Stimulated activated CD8-positive, alpha-beta memory T cell treated with anti-CD3 and anti-CD28 coated beads, Interleukin-7, amount 100 ng/mL, for 1 hour (primary cell): ENCODE measurements at places on chromosomes 2 and 18.

DNA sequence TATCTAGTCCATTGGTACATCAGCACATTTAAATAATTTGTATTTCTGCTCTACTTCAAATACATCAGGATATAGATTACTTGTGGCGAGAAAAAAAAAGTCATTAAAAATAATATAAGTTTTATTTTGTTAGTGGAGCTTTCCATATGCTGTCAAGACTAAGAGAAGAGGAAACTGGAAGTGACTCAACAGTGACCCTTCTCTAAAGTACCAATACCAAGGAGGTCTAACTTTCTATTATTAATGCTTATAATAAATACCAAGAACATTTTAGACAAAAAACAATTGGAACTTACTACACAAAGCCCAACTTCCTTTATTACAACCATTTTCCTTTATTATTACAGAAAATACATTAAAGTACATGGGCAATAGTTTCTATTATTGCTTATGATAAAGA lies 39.8 kb downstream of the TTR start:
- no peak for DNase-seq

GRCh38 chr2:113767811-113768460 lies 11.5 kb upstream of the SLC35F5 start:
- no peak for DNase-seq

GRCh38 chr2:224532931-224533330 lies 52.2 kb downstream of the CUL3 start:
- DNase-seq: no peak

GRCh38 chr2:67320861-67321587 lies 76.1 kb upstream of the ETAA1 start:
- no peak for DNase-seq

DNA sequence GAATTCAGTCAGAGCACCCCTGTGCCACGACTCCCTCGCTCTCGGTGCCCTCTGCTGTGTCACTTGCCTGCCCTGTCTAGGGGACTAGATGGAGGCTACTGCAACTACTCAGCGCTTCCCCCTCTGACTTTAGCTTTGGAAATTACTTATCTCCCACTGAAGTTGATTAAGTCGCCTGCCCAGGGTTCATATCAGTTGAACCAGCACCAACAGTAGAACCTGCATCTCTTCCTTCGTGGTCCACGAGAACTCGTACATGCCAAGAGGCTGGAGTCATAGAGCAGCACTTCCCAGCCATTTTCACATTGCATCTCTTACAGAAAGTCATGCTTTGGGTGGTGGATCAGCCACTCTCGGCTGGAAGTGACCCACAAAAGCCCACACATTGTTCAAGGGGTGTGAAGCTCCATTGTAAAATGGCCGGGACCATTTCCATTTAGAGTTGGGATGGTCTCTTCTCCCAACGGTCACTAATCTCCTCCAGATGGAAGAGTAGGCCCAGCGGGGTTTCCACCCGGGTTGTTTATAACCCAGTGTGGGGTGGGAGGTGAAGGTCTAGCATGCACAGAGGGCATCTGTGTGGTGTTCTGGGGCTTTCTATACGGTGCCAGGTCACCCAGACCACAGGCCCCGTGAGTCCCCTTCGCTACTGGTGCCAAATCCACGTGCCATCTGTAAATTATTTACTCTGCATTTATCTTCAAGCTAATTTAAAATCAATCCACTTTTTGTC lies 38.0 kb downstream of the STEAP3 start:
- DNase-seq: no peak

DNA sequence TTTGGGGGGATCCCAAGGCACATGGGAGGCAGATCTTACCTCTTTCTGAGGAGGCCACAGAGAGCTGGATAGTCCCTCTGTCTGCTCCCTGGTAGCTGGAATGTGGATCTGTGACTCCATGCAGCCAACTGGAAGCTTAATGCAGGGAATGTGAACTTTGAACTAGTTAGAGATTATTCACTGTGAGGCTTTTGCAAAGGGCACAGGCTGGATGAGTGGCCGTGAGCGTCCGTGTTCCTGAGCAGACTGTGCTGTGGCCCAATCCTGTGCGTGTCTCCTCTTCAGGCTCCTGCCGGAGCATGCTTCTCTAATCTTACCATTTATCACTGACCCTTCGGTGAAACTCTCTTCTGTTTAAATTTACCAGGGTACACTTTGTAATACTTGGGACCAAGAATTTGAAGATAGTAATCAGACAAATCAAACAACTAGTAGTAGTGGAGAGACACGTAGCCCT lies 187.6 kb downstream of the PTPRM start:
- no peak for DNase-seq

GRCh38 chr2:174778085-174778981 lies 14.1 kb upstream of the CHRNA1 start:
- peak; percentile 41 for DNase-seq

DNA sequence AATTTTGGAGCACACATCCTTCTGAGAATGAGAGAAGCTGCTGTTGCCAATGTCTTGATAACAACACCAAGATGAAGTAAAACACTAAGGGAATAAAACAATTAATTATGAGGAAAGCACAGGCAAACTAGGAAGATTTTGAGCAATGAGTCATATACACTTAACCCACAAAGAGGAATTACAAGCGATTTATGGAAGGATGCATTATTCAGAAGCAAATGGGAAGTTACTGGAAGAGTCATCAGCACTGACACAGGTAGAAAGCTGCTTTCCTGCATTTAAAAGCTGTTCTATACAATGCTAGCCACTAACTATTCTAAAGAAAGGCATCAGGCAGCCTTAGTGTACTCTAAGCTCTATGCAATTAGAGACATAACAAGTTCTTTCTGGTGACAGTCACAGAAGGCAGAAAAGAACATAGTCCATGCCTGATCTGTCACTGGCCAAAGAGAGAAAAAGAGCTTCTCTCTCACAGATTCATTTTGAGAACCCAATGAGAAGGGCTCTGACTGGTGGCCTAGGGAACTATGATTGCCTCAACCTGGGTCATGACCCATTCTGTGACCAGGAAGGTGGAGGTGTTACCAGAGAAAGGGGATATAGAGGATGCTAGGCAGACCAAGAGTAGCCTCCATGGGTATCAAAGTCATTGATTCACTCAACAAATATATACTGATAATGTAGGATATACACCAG lies 45.4 kb downstream of the M1AP start:
- DNase-seq: no peak

- no peak for DNase-seq
Measured at GRCh38 chr2:27715318-27716210, 51.9 kb downstream of the SLC4A1AP start.

GRCh38 chr2:3636586-3637310 lies 21.3 kb upstream of the ALLC start:
- no peak for DNase-seq

GRCh38 chr2:60415814-60416213 lies 137.6 kb downstream of the BCL11A start:
- DNase-seq: no peak

DNA sequence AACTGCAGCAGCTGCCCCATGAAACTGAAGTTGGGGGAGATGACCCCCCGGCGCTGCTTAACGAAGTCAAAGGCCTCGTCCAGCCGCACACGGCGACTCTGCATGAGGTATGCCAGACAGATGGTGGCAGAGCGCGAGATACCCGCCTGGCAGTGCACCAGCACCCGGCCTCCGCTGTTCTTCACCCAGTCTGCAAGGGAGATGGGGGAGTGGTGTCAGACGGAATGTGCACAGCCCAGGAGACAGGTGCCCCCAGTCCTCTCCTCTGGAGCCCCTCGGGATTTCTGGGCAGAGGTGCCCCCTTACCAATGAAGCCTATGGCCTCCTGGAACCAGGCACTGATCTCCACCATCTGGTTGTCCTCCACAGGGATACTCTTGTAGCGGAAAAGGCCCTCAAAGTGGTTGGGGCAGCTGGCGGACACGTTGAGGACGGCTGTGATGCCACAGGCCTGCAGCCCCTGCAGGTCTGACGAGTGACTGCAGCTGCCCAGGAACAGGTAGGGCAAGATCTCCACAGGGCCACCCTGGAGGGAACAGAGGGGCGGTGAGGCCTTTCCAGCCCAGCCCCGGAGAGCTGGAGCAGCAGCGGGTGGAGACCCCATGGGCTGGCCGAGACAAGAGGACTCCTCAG lies 1.3 kb downstream of the DUSP2 start:
- no peak for DNase-seq

DNA sequence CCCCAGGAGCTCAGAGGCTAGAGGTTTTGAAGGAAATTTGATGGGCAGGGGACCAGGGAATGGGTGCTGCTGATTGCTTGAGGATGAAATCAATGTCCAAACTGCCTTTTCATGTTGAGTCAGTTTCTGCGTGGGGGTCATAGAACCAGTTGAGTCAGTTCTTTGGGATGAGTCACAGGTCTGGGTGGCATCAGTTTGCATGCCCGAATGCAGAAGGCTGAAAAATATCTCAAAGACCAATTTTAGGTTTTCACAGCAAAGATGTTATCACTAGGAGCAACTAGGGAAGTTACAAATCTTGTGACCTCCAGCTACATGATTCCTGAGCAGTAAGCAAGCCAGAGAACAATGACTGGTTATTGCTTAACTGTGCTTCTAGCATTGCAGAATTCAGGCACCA lies 1135.1 kb upstream of the CRIM1 start:
- no peak for DNase-seq

GRCh38 chr18:62729487-62730386 lies 14.4 kb downstream of the PHLPP1 start:
- no peak for DNase-seq

- no peak for DNase-seq
Measured at GRCh38 chr2:200829258-200829655, 17.5 kb downstream of the BZW1 start.

DNA sequence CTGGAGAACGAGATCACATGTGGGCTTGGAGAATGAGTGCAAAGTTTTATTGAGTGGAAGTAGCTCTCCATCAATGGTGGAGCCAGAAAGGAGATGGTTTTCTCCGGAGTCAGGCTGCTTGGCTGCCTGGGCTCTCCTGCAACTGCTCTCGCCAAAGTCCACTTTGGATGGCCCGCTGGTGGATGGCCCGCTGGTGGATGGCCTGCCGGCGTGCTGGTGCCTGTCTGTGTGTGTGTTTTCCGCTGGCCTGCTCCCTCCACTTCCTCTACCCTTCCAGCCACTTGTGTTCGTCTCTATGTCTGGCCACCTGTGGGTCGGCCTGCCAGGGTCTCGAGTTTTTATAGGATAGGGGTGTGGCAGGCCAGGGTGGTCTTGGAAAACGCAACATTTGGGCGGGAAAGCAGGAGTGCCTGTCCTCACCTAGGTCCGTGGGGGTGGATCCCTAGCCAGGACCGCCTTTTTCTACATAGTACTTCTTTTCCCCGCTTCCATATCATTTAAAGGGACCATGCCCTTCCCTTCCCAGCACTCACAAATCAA lies 1292.1 kb upstream of the PIK3C3 start:
- no peak for DNase-seq

DNA sequence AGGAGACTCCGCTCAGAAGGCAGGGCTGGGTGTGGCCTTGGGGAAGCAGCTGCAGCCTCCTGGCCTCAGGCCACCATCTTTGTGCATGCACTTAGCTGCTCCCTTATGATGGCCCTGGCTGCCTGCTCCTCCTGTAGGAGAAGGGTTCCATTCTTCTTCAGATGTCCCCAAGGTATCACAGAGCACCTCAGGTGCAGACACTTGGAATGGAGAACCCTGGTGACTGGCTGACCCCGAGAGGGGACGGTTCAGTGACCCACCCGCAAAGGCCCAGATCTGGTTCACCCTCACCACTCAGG lies 9.6 kb downstream of the GPAT2 start:
- no peak for DNase-seq

DNA sequence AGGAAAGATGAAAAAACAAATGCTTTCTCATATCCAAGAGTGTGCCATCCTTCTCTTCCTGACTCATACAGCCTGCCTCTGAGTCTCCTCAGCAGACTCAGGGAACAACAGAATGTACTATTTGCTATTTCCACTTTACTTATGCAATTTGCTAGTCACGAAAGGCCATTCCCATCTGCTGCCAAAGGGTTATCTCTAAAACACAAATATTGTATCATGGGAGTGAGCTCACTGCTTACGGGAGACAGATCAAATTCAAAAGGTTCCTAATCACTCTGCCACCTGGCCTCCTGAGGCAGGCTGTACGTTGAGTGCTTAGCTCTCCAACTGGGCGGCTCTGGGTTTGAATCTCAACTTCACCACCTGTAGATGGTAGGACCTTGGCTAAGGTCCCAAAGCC lies 92.0 kb downstream of the GAREM1 start:
- DNase-seq: no peak

GRCh38 chr2:16012626-16013358 lies 72.4 kb downstream of the MYCN start:
- DNase-seq: no peak

- DNase-seq: no peak
Measured at GRCh38 chr2:145807968-145808367, 1288.0 kb upstream of the ZEB2 start.

DNA sequence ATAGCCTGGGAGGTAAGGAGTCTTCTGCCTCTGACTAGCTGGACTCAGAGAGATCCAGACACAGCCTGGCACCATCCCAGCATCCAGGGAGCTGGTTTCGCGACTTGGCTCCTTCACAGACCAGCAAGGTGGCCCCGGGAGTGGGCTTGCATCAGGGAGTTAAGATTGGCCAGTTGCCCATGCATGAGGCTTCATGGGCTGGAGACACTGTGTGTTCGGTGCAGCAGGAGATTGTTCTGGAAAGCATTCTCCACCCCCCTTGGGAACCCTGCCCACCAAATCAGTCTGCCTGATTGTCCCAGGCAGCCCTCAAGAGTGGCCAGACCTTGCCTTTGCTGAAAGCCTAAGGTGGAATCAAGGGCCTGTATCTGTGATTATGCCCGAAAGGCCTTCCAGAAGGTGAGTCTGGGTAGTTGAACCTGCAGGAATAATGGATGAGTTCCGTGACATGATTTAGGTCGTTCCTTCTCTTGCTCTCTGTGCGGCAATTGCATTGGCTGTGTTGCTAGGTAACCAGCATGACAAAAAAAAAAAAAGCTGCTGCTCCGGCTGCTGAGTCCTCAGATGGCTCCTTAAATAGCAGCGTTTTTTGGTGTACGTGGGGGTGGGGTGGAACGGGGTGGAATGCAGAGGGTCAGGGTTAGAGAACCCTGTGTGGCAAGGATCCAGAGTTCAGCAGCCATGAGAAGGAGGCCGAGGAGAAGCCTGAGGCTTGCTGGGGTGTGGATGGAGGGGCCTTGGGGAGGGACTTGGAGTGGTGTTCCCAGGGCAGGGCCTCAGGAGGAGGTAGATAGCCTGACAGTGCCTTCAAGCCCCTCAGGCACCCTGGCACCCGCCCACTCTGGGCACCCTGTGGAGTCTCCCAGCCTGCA lies 93.0 kb upstream of the MCFD2 start:
- no peak for DNase-seq

GRCh38 chr18:34633368-34633767 lies 76.7 kb upstream of the DTNA start:
- DNase-seq: no peak

GRCh38 chr2:6913415-6914157 lies 3.6 kb upstream of the RNF144A start:
- no peak for DNase-seq
